ENCODE measurements at places on chromosomes 2 and 18.

DNA sequence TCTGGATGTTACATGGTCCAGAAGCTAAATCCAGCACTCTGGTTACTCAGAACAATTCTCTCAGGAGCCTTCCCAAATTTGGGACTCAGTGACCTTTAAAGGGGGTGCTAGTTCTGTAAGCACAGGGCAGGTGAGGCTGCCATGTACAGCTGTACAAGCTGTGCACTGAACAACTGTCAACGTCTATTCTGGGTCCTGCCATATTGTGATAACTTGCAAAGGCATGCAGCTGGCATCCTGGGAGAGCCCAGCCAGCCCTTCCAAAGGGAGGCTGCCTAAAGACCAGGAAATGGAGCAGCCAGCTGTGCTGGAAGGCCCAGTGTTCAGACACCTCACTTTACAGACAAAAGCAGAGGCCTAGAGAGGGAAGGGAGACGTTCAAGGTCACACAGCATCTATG lies 204.8 kb downstream of the KLHL29 start:
- DNase-seq = no peak

DNA sequence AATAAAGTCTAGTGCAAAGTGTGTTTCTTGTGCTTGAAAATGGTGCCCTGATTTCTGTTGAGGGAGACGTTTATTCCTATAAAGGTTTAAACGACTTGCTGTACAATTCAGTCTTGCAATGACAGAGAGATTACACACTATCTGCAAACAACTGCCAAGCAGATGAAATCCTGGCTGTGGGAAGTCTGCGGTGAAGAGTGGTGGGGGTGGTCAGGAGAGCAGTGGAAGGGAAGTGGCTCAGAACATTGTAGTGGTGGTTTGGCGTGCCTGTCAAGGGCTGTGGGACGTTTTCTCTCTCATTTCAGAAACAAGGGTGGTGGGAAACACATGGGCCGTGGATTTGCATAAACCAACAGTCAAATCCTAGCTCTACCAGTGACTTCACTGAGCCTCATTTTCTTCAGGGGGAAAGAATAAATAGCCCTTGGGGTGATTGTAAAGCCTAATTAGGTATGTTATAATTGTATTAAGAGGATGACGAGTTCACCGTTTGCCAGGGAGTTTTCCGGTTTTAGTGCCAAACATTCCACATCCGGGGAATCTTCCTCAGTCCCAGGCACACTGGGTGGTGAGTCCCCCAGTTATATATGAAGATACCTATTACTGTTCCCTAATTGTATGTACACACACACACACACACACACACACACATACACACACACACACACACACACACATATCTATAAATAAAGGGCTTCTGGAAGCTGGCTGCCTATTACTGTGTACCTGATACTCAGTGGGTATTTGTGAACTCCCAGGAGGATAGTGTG lies 115.0 kb downstream of the SPTBN1 start:
- DNase-seq = peak; percentile 73

- no peak for DNase-seq
Measured at GRCh38 chr2:134189009-134189720, 64.7 kb upstream of the MGAT5 start.

- no peak for DNase-seq
Measured at GRCh38 chr2:120110507-120110906, 97.6 kb downstream of the EPB41L5 start.
